ENCODE measurements at places on chromosomes 3 and 15.

DNA sequence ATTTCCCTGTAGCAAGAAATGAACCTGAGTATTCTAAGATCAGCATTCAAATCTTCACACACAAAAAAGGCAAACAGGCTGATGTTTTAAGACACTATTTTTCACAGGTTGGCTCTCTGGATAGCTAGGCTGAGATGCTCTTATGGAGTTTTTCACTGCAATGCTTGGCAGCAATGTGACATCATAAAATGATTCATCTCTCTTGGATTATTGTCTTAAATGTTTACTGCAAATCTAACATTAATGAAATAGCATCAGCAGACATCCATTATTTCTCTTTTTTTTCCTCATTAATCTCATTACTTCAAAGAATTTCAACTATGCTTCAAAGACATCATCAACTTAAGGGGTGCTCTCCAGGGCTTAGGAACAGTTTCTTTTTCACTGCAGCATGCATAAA is 23.6 kb upstream of the SSUH2 start:
- no peak for DNase-seq

DNA sequence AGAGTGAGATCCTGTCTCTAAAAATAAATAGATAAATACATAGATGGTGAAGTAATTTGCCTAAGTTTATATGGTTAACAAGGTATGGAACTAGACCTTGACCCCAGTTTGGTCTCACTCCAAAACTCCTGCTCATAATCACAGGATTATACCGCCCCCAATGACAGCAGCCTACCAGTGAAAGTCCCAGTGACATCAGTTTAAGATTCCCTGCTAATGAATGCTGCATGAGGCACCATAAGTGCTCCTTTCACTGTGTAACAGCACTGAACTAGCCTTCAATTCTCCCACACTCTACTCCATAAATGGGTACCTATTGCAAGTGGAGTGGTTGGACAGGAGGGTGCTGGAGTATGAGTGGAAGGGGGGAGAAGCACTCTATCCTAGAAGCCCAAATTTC is 23.7 kb upstream of the THSD4 start:
- DNase-seq, result no peak

- no peak for DNase-seq
Measured at GRCh38 chr3:168094580-168094876, 1.2 kb downstream of the GOLIM4 start.

DNA sequence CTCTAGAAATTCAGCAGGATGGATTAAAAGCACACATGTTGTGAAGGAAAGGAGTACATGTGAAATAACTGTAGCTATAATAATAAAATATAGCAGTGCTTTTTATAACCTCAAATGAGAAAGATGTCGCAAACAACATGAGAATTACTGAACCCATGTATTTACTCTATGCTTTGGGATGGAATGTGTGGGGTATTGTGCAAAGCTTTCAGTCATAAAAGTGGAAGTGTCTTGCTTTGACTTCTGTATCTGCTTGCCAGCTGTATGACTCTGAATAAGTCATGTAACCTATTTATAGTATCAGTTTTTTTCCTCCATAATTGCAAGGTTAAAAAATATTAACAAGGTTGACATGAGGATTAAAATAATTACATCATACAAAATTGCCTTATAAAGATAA is 519.3 kb upstream of the CADM2 start:
- no peak for DNase-seq

GRCh38 chr3:175898194-175898593 is 1039.1 kb downstream of the NAALADL2 start:
- DNase-seq, result no peak

DNA sequence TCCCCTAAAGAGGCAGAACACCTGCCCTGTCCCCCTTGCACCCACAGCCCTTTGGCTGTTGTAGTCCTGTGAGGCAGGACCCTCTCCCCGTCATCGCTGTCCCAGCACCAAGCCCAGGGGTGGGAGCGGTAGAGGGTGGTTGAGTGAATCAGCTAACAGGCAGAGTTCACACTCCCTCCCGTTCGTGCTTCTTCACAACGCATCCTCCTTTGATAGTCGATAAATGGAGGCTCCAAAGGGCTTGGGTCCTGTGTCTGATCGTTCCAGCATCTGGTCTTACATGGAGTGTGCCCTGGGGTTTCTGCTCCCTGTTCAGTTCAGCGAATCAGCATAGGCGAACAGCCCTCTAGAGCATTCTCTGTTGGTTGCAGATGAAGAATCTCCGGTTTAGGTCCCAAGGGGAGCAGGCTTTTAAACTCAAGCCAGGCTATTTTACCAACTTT is 820 bp upstream of the HMCES start:
- DNase-seq, result peak; percentile 40

DNA sequence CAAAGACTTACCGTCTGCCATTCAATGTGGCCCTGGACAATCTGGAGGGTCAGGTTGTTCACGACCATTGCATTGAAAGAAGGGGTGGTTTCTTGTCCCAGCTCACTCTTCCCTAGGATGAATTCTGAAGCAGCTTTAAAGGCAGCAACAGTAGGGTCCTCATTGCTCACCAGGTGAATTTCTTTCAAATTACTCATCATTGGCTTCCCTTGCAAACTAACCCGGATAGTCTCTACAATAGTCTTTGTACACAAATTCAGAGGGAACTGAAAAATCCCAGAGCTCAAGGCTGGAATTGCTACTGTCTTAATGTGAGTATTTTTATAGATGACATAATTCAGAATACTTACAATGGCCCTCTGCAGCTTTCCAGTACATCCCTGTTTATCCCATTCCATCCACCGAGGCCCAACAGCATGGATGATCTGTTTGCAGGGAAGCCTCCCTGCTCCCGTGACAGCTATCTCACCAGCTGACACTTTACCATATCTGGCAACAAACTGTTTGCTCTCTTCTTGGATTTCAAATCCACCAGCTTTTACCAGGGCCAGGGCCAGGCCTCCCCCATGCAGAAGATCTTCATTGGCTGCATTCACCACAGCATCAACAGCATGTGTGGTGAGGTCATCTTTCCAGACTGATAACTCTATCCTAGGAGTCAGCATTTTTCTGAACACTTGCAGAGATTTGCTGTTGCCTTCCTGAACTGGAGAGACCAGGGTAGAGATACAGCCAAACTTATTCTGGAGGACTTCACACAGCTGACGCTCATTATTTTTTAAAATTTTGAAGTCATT is 8.6 kb downstream of the PARP9 start:
- DNase-seq, result peak; percentile 3

DNA sequence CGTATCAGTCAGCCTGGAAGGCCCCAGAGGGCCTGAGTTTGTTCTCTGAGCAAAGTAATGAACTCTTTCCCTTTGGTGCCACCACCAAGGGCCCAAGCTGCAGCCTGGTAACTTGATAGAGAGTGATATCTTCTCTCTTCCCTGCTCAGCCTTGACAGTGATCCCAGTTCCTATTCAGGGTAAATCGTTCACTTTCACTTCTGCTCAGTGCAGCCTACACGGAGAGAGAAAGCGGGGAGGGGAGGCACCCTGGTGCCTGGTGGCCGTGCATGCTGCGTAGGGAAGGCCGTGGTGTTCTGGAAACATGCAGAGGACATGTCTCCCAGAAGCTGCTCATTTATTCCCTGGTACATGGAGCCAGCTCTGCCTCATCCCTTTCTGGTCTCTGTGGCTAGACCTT is 54.9 kb downstream of the KIF9 start:
- DNase-seq, result no peak

- DNase-seq, result no peak
Measured at GRCh38 chr15:41992151-41992802, 19.9 kb upstream of the EHD4 start.

DNA sequence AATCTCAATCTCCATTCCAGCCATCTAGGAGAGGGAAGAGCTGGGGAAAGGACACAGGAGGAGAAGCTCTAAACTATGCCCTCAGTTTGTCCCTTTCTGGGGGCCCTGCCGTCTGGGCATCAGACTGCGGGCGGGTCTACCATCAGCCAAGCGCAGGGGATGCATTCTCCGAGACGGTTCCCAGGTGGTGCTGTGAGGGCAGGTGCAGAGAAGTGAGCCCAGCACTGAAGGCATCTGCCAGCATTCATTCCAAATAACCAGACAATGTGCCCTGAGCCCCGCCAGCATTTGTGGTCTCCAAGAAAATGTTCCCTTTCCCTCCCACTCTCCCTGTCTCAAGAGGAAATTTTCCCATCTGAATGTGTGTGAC is 265.7 kb downstream of the XXYLT1 start:
- DNase-seq, result peak; percentile 9

DNA sequence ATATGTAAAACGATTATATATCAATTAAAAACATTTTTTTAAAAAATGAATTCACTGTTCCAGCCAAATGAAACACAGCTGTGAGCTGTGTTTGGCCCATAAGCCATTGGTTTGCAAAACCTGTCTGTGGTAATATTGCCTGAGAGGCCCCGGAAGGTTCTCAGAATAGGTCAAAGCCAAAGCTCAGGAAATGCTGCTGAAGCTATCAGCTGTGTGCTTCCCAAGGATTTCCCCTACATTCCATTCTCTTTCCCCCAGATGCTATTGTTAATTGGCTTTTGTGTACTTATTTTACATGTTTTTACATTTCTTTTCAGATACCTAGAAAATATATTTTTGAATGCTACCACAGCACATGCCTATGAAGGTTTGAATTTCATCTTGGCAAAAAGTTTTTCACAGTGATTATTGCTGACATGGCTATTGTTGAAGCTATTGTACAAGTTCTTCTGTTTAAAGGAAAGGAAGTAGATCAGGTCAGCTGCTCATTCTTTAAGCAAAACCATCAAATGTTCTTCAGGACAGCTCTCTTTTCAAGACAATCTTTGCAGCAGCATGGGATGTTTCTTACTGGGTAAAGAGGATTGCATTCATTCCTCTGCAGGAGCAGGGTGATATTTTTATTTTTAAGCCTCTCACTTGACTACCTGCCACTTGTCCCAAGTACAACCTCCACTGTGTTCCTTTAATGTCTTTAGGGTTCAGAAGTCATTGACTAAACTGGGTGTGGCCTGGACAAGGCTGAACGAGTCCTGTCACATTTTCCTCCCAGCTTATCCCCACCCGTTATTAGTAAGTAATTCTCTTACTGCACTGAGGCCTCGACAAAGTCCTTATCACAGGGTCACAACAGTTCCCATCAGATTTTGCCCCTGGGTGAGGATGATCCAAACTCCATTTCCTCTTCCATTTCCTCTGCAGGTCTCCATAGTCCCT is 26.3 kb upstream of the BNC1 start:
- DNase-seq, result no peak

GRCh38 chr15:99052205-99052604 is 44.6 kb upstream of the PGPEP1L start:
- no peak for DNase-seq

DNA sequence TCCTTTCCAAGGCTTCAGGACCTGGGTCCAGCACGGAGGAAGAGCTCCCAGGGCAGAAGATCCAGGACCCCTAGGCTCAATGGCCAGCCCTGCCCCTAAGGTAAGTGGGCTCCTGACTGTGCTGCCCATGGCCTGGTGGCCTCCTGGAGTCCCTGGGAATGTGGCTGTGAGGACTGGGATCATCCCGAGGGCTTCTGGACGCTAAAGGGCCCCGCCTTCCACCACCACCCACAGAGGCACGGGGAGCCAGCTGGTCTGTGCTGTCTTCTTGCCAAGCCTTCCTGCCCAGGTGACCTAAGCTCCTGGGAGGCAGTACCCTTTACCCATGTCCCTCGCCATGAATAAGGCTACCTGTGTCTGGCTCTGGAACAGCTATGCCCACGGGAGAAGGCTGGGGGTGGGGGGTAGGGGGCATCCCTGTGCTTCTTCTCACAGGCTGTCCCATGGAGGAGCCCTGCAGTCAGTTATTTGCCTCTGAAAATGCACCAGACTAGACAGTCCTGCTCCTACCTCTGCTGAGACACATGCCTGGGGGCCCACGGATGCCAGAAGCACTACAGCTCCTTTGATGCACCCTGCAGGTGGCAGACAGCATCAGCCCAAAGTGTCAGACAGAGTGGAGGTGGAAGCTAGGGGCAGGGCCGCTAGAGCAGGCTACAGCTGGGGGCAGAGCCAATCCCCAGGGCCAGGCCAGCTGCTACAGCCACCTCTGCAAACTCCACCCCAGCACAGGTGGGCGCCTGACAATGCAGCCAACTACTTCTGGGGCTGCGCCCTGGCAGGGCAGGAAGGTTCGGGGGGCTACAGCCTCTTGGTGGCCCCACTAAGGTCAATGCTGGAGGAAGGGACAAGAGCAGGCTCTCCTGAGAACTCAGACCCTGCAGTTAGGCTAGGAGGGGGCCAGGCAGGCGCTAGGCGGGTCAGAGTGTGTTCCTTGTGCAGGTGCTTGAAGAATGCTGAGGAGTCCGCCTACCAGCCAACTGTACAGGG is 90.9 kb downstream of the SEC22A start:
- DNase-seq, result no peak

GRCh38 chr15:61915640-61916039 is 144.6 kb downstream of the VPS13C start:
- no peak for DNase-seq

- no peak for DNase-seq
Measured at GRCh38 chr3:105399611-105400010, 32.9 kb downstream of the ALCAM start.

DNA sequence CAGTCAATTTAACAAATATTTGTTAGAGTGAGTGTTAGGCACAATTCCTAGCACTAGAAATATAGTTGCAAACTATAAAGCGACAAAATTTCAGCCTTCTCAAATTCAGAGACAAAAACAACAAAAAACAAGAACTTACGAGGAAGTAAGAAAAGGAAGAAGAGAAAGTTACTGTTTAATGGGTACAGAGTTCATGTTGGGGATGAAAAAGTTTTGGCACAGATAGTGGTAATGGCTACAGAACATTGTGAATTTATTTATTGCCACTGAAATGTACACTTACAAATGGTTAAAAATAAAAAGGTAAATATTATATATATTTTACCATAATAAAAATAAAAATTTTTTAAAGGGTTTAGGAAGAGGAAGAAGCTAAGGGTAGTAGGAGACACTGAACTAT is 21.3 kb downstream of the CCDC14 start:
- no peak for DNase-seq

DNA sequence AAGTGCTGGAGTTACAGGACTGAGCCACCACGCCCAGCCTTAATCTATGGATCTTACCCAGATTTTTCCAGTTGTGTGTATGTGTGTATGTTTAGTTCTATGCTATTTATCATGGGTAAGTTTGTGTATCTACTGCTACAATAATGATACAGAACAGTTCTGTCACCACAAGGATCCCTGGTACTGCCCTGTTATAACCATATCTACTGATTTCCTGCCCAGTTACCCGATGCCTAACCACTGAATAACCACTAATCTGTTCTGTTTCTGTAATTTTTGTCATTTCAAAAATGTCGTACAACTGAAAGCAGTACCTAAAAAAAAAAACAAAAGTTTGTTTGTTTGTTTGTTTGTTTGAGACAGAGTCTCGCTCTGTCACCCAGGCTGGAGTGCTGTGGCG is 123.7 kb upstream of the RAP2B start:
- DNase-seq, result no peak

GRCh38 chr3:16944356-16944755 is 59.6 kb downstream of the PLCL2 start:
- no peak for DNase-seq

GRCh38 chr3:40615110-40615915 is 90.6 kb downstream of the ZNF621 start:
- no peak for DNase-seq

DNA sequence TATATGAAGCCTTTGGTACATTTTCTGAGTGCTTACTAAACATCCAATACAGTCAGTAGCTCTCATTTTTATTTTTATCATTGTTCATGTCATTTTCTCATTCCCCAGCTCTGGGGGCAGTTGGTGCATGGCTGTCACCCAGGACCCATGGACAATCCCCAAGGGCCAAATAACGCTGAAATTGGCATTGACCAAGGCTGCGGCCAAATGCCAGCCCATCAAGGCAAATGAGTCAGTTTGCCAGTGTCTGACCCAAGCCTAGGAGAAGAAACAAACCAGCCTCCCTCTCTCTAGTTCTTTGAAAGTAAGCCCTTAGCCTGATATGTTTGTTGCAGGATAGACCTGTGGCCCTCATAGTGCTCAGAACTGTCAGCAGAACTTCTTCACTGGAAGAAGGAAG is 219.2 kb downstream of the THSD4 start:
- no peak for DNase-seq
